Stimulated activated naive CD4-positive, alpha-beta T cell (primary cell): ENCODE measurements at places on chromosomes 1 and 21.

DNA sequence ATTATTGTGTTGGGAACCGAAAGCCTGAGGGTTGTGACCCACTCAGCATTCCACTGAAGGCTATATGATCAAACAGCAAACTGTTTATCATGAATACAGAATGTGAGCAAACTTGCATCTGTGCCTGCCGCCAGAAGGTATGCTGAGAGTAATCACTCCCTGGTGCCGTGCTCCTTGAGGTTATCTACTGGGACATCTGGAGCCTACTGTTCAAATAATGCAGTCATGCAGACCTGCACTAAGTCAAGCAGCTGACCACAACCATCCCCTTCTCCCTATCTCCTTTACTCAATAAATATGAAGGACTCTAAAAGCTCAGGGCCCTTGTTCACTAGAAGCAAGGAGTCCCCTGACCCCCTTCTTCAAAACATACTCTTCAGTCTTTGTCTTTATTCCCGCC is 13.5 kb downstream of the GSTM5 start:
- DNase-seq, result no peak

DNA sequence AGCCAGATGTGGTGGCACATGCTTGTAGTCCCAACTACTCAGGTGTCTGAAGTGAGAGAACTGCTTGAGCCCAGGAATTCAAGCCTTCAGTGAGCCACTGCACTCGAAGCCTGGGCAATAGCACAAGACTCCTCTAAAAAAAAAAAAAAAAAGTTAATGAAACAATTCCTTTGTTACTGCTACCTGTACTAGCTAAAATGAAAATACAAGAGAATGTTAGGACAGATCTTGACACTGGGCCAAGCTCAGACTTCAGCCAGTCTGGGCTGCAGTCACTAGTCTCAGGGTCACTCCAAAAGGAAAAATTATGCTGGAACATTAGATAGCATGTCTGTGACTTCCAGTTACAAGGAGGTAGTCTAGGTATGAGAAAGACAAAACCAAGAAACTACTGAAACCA is 56.5 kb downstream of the TRIM33 start:
- no peak for DNase-seq

- DNase-seq, result no peak
Measured at GRCh38 chr1:113811156-113811887, 954 bp downstream of the RSBN1 start.

GRCh38 chr1:175217721-175218531 is 25.4 kb upstream of the KIAA0040 start:
- DNase-seq, result no peak
